Activated CD4-positive, alpha-beta T cell treated with anti-CD3 and anti-CD28 coated beads for 1 hour (primary cell): ENCODE measurements at places on chromosomes 1 and 21.

GRCh38 chr21:40531431-40532110, 315.4 kb downstream of the DSCAM start:
- no peak for DNase-seq

- no peak for DNase-seq
These were observed 4.4 kb upstream of the AADACL3 start for GRCh38 chr1:12711536-12711935.

GRCh38 chr21:37145635-37146111, 72.6 kb downstream of the TTC3 start:
- no peak for DNase-seq

DNA sequence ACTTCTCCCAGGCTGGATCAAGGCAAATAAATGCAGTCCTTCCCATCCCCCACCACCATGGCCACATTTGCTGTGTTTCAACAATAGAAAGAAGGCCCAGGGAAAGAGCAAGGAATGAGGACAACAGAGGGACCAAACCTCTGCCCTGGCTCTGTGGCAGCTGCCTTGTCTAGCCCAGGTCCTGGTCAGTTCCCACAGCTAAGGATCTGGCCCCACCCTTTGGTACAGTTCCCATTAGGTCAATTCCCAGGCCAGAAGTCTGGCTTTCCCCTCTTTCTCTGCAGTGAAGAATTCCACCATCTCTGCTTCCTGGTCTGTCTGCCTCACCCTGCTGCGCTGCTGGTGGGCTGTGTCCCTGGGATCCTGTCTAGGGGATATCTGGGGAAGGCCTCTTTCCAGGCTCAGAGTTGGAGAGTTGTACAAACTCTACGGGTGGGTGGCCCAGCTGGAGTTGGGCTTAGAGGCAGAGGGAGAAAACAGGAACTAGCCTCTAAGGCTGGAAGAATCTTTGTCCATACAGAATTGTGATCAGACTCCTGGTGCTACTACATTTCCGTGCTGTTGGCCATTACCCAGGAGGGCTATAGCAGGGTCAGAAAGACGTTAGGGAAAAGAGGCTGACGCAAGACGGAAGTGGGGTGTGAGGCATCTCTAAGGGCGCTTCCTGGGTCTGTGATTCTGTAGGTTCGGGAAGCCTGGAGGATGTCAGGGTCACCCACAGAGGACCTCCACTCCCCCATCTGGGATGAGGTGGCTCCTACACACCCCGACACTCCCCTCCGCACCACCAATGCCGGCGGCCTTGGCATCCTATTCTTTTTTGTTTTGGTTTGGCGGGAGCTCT, 953 bp upstream of the NDUFS2 start:
- DNase-seq = no peak

DNA sequence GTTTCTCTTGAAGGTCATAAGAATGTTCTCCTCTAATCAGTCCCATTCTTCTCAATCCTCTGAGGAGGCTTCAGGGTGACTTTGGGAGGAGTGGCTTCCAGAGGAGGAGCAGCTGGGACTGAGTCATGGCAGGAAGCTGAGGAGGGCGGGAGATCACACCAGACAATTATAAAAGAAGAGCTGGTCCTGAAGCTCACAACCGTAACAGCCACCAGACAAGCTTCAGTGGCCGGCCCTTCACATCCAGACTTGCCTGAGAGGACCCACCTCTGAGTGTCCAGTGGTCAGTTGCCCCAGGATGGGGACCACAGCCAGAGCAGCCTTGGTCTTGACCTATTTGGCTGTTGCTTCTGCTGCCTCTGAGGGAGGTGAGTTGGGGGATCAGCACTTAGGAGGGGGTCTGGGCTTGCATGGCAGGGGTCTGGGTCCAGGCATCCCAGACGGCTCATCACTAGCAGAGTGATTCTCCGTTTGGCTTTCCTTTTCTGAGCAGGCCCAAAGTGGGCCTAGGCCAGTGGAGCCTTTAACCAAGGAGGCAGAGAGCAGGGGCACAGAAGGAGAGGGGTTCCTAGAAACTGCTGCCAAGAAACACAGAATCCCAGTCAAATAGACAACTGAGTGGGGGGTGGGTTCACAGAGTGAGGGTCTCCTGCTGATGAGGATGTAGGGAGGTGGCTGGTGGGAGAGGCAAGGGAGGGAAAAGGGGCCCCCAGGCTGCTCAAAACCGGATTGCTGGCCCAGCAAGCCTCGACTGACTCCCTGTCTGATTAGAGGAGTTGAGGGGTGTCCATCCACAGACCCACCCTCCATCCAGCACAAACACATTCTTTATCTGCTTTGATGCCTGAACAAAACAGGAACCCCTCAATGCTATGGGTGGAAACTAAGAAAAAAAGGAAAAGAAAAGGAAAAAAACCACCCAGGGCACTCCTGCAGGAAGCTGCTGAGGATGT, at the start of gene ECM1:
Gene ECM1 (plus strand): TSS at position 198 of the 953 bp plus-strand sequence. CDS start 101 bp downstream, at position 299.
- DNase-seq = no peak

DNA sequence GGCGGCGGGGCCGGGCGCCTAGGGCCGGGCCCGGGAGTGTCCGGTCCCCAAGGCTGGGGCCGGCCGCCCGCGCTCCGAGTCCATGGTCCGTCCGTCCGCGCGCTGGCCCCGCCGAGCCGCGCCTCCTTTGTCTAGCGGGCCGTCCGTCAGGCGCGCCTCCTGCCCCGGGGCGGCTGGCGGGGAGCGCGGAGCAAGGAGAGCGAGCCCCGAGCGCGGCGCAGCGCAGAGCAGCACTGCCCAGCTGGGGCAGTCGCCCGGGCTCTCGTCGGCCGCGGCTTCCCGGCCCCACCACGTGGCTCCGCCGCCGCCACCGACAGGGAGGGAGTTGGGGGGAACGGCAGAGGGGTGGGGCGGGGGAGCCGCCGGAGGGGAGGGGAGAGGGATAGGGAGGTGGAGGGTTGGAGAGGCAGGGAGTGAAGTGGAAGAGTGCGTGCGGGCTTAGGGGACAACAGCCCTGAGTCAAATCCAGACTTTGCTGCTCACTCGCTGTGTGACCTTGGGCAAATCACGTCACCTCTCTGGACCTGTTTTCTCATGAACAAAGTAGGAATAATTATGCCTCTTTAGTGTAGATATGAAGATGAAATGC, at the start of gene NKAIN1:
Gene NKAIN1 (minus strand): TSS at position 235 of the 589 bp plus-strand sequence. CDS start 340 bp downstream, outside the sequence.
- no peak for DNase-seq

GRCh38 chr1:16064536-16065268, 8.7 kb downstream of the FAM131C start:
- no peak for DNase-seq

DNA sequence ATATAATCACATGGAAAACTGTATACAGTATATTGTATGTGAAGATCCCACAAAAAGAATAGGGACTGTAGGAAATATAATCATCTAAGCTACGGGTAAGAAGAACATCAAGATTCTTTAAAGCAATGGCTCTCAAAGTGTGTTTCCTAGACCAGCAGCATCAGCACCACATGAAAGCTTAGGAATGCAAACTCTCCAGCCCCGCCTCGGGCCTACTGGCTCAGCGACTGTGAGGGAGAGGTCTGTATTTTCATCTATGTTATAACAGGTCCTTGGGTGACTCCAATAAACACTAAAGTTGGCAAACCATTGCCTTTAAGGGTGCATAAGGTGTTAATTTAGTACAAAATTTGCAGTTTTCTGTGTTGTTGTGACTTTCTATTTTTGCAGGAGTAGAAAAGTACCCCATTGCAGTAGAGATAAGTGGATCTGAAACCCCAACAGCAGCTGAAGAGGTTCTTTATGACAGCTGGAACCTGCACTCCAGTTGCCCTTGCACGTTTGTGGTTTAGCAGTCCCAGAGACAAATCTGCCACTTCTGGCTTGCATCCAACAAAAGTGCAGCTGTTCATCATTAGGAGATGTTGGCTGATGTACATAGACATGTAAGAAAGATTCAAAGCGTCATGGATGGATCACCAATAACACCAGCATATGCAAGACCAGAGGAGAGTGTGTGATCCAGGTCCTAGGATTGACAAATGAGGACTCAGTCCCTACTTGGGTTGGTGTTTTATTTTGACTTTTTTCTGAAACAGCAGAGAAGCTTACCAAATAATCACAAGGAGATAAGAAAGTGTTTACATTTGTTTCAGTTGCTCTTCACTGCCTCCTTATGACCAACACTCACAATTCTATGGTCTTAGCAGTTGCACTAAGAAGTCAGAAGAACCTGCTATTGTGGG, 15.9 kb upstream of the IFNAR1 start:
- DNase-seq = no peak

DNA sequence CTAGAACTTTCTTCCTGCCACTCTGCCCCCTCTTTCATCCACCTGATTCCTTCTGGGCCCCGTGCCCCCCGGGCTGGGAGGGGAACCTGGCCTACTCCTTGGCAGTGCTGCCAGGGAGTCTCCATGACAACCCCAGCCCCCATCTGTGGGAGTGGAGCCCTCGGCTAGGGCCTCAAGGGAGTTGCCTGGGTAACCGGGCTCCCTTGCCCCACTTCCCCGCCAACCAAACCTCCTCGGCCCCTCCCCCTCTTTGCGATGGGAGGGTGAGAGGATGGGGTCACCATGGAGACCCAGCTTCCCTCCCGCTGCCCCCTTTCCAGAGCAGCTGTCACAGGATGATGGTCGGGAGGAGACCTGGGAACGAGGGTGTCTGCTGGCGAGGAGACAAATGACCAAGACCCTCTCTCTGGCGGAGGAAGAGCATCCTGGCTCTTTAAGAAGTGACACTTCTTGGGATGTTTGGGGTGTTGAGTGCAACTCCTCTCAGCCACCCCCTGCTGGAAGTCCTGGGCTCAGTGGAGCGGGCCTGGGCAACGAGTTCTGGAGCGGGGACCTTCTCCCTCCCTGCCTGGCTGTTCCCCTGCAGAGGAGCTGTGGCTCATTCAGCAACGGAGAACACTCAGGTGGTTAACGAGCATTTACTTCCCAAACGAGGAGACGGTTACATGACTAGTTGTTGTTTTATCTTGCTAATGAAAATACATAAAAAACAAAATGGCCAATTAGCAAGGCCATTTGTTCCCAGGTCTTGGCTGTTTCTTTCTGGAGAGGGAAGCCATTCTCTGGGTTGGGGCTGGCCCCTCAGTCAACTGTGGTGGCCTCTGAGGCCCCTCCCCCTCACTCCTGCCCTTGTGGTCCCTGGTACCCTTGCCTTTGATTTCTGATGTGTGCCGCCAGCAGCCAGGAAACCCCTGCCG, 82.8 kb downstream of the UBIAD1 start:
- no peak for DNase-seq

GRCh38 chr21:41366522-41367151, 4.8 kb downstream of the MX2 start:
- peak; percentile 15 for DNase-seq

DNA sequence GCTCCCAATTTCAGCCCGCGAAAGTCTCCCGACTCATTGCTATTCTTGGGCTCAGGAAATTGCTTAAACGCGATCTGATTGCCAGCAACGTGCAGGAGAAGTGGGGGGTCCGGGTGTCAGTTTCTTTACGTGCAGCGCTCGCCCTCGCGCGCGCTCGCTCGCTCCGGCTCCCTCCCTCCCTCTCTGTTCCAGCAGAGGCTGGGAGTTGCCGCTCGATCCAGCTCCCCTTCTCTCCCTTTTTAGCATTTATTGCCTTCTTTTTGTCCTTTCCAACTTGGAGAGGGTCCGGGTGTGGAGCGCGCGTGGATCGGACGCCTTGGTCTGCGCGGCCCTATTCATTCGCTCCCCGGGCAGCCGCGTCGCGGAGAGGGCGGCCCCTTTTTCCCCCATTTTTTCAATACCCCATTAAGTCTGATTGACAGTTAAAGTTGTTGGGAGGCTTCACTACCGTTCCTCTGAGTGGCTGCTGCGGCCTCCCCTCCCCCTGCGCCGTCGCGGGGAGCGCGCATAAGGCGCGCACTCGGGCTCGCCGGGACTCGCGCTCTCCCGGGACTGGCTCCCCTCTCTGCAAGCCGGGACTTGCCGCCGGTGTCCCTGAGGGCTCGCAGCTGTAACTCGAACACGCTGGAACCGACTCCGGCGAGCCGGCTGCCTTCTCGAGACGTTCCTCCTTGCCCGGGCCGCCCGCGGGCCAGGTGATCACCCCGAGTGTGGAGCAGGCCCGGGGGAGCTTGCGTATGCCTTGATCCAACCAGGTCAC, at the start of gene DHRS3:
Gene DHRS3 (minus strand): TSS at position 310 of the 760 bp plus-strand sequence. CDS start 862 bp downstream, outside the sequence.
- peak; percentile 46 for DNase-seq

DNA sequence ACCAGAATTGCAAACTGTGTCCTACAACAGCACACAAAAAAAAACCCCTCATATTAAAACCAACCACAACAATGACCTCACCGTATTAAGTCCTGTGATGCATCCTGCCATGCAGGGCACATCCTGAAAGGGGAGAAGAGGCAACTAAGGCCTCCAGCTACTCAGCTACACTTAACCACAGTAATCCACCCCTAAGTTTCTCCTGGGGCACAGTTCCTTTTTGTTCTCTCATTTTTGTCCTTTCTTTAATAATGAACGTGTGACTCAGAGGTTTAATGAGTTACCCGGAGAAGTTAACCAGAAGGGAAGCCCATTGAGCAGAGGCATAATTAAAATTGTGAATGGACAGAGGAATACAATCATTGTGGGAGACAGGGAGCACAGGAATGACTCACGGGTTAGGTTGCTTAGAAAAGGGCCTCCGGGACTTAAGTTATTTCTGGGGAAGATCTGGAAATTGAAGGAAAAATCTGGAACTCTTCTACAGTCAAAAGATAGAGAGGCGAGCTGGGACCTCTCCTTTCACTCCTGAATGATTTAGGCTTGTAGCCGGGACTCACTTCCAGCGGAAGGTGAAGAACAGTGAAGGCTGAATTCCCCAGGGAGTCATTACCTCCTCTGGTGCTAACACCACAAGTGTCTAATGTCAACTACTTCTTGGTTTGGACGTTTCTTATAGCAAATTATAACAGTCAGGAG, 36.9 kb upstream of the HIVEP3 start:
- no peak for DNase-seq

DNA sequence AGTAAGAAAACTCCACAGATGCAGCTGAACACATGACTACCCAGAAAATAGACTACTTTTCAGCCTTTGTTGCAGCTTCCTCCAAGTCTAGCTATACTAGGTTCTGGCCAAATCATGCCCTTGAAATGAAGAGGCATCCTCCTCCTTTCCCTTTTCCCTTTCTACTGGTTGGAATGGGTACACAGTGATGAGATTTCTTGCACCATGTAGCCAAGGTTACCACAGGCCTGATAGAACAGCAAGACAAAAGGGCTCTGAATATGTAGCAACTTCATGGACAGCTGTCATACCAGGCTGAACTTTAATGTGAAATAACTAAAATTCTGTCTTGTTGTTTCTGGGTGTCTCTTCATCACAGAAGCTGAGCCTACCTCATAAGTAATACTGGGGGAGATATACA, 146.5 kb downstream of the PDE4B start:
- no peak for DNase-seq

- no peak for DNase-seq
These were observed 35.4 kb upstream of the SCMH1 start for GRCh38 chr1:41277371-41277975.

DNA sequence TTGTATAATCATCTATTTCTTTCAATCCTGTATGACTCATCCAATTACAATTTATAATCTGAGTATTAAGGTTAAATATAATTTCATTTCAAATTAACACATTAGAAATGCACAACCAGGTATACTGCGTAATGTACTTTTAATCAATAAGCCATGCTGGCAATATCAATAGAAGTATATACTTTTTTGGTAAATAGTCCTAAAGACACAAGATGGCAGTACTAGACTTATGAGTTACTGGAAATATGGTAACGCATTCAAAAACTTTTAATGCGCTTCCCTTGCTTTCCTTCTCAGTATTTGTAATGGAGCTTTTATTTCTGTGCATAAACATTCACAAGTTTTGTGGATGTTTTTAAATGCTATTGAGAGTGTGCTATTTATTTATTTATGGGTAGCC, 1162.0 kb upstream of the TMPRSS15 start:
- no peak for DNase-seq

- DNase-seq = no peak
These were observed 14.7 kb downstream of the CTTNBP2NL start for GRCh38 chr1:112410673-112411072.

- no peak for DNase-seq
These were observed 885 bp downstream of the AHCYL1 start for GRCh38 chr1:109985247-109986053.
